ENCODE measurements at places on chromosomes 3 and 15.

GRCh38 chr3:48372862-48373435 is 930 bp downstream of the FBXW12 start:
- DNase-seq: no peak

- DNase-seq: peak; percentile 41
Observed at GRCh38 chr15:94287794-94288246, 56.5 kb downstream of the MCTP2 start.

DNA sequence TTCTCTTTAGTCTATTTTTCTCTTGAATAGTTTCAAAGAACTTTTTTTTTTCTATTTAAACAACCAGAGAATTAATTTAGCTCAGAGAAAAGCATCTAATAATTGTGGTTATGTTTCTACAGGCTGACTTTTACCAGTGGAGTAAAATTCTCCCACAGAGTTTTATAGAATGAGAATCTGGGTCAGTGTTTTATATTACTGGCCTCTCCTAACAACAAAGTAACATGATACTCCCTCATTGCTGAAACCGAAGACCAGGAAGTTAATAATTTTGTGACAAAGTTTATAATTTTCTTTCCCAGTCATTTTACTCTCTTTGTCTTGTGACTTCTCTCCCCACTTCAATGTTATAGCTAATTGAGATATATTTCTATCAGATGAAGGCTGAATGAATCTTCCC is 946.9 kb downstream of the EPHA3 start:
- no peak for DNase-seq

GRCh38 chr3:133894353-133895207 is 1.1 kb downstream of the RAB6B start:
- no peak for DNase-seq

DNA sequence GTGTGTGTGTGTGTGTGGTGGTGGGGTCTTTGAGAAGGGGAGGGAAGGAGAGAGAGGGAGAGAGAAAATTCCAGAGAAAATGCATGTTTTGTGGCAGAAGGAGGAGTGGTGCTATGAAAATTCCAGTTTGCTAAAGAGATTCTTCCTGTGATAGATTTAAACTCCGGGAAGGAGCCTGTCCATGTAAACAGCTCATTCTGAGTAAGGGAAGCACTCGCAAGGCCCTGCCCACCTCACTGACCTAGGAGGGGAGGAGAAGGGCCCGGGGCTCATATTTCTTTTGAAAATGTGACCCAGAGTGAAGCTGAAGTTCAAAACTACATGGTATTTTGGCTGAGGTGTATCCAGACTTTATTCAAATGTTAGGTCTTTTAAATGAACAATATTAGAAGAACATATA is 41.3 kb downstream of the ADAMTSL3 start:
- no peak for DNase-seq

DNA sequence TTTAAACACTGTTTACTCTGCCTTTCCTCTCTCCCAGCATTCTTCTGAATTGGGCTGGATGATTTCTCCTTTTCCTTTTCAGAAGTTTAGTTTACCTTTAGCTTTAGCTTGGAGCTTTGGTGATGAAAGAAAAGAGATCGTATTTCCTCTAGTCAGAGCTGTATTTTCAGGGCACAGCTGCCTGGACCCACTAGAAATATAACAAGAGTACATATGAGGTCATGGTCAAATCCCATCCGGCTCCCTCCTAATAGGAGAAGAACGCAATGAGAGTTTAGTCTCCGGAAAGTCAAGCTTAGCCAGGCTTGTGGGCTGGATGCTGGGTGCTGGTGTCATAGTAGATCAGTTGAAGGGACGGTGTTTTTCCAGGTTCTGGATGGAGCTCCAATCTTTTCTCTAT is 177.1 kb upstream of the PFN2 start:
- no peak for DNase-seq

DNA sequence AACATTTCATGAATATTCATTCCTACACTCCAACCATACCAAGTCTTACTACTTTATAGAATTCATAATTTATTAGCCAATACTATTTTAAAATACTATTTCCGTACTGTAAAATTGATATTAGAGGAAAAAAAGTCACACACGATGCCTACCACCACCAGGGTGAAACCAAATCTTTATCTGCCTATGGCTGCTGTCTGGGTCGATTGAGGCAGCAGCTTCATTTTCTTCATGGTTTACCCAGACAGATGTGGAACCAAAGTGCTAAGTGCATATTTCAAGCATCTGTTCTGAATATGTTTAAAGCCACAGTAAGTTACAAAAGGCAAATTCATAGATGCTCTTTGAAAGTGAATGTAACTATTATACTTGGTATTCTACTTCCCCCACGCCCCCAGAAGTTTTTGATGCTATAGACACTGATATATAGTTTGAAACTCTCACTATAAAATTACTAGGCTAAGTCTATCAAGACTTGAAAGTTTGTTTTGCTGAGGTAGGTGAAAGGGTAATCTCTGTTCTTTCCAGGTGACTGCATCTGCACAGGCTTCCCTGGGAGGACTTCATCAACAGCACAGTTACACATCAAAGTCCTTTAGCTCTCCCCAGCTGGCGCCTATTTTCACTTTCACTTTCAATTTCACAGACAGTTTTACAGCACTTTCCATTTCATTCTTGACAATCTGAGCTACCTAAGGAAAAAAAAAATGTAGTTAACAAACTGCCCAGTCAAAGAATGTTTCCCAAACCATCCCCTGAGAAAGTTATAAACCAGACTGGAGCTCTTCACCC is 113.9 kb downstream of the POLQ start:
- DNase-seq: no peak

DNA sequence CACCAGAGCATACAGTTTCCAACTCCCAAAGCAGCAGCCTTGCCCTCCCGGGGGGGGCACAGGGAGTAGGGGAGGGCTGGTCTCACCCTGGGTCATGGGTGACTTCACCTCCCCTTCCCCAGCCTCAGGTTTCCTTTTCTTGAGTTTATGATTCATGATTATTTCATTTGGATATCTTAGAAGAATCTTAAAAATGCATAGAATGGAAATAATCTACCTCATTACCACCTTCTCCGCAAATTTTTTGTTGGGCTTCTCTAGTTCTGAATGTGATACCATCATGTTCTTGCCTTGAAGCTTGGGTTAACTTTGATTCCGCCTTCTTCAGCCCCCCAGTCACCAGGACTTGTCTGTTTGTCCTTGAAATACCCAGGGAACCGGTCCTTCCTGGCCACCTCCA is 148.8 kb upstream of the ROPN1 start:
- DNase-seq: no peak

DNA sequence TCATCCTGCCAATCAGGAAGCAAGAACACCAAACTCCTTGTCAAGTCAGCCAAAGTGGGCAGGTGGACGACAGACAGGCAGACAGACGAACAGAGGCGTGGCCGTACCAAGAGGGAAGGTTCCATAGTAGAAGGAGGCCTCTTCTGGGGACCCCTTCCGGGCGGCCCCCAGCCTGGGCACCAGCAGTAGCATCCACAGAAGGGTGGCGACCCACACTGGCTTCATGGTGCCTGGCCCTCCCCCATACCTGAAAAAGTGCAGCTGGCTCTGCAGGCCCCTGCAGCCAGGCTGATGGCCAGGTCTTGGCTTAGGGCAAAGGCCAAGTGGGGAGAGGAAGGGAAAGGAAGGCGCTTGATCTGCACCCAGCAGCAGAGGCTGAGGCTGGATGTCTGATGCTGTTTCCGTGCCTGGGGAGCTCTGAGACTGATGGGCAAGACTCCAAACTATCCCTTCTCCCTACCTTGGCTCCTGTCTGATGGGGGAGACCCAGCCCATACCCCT is 607 bp downstream of the LCTL start:
- DNase-seq: no peak

DNA sequence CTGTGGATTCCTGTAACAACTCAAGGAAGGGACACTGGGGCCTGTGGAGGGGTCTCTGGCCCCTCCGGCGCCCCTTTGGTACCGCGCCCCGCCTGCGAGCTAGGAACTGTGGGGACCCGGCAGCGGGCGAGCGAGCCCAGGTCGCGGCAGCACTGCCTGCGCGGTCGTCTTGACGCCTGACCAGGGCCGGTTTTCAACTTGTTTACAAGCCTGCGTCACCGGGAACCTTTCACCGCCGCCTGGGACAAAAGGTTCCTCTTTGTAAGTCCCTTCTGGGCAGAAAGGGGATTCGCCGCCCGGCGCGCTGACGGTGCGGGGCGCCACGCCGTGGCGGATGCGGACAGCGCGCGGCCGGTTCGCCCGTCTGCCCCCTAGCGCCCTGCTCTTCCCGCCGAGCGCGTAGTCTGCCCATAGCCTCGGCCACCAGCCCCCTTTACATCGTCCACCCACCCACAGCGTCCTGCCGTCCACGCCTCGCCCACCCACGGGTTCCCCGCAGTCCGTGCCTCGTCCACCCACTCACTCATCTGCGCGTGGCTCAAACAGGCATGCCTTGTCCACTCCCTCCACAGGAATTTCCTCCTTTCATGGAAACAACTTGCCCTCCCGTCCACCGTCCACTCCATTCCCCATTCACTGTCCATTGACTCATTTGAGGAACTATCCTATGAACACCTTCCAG is 5.5 kb upstream of the CFAP100 start:
- peak; percentile 50 for DNase-seq

DNA sequence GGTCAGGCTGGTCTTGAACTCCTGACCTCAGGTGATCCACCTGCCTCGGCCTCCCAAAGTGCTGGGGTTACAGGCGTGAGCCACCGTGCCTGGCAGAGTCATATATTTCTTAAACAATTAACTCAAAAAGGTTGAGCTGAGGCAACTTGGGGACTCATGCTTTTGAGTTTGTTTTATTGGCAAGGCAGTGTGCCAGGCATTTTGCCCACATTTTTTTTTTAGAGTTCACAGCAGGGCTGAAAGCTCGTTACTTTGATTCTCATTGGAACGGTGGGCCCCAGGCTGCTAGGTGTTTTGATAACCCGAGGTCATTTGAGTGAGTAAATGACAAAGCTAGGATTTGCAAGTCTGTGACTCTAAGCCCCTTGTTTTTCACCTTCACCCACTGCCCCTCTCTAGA is 76.2 kb downstream of the CCK start:
- DNase-seq: no peak

DNA sequence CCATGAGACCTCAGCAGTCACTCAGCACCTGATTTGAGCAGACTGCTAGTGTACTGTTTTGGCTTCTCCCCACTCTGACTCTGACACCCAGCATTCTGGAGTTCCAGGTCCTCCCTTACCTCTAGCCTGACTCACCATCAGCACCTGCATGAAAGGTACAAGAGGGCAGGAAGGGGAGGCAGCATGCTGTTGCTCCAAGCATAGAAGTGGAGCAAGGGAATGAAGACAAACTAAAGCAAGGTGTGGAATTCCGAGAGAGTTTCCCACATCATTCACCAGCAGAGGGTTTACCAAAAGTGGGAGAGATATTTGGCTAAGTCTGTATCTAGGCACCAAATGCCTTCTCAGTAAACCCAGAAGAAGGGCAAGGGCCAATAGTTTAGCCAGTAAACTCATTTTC is 21.3 kb downstream of the HEXA start:
- DNase-seq: no peak

DNA sequence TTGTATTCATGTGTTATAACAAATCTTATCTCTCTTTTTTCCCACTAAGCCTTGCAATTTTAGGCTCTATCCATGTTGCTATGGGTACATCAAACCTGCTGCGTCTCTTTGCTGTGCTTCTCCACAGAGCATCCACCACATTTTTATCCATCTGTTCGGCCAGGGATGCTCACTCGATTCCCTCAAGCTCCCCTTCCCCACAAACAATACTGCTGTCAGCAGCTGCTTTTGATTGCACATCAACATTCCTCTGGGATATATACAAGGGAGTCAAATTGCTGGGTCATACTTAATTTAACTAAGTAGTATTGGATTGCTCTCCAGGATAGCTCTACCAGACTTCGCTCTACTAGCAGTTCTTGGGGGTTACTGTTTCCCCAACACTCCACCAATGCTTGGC is 36.8 kb downstream of the TMEM108 start:
- DNase-seq: no peak

- no peak for DNase-seq
Observed at GRCh38 chr3:69819282-69819681, 80.0 kb downstream of the MITF start.

GRCh38 chr3:171345107-171345843 is 114.9 kb downstream of the TNIK start:
- DNase-seq: no peak

DNA sequence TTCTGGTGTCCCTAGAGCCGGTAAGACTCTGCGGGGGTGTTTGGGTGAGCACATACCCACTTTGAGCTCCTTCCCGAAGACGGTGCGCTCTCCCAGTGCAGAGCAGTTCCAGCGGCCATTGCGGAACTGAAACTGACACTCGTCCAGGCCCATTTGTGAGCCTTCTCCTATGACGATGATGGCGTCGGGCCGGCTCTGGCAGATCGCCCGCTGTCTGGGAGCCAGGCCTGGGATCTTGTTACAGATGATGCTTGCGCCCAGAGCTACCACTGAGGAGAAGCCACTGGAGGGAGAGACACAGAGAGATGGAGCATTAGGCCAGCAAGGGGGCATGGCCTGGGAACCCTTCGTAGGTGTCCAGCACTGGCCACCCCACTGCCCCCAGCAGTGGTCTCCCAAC is 5.0 kb downstream of the WNT7A start:
- DNase-seq: no peak

- no peak for DNase-seq
Observed at GRCh38 chr15:42143866-42144625, 12.4 kb downstream of the PLA2G4F start.

DNA sequence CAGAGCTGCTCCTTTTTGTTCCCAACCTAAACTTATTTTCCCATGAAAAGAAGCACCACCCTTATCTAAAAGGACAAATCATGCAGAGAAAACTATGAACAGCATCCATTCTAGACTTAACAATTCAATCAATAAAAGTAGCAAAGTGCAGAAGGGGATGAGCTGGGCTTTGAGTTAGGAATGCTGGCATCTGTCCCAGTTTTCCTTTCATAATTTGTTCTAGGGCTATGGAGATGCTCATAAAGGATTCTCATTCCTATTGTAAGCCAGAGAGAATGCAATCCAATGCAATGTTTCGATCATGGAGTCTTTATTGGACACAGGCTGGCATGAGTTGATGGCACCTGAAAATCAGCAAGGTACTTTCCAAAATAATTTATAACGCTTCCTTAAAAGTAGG is 330.6 kb downstream of the VPS13C start:
- no peak for DNase-seq

DNA sequence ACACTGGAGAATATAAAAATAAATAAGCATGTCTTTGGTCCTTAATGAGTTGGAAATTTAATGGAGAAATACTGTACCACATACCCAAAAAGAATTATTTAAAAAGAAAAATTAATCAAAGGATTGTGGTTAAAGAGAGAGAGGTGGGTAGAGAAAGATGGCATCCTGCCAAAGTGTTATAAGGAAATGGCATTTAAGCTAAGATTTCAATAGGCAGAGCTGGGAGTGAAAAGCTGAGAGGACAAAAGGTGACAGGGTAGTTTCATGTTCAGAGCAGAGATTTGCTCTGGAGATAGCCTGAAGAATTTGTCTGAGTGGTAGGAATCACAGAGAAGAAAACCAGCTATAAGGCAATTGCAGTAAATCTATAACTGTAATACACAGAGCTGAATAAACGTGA is 181.0 kb downstream of the SI start:
- no peak for DNase-seq

Measured in activated B cell treated with CpG ODN at 0.5 μM for 24 hours (primary cell).